ENCODE measurements at places on chromosomes 2 and 18.

GRCh38 chr2:10079870-10080535 is at the start of gene CYS1:
Gene CYS1, minus strand, starts transcription at chr2:10080411. Its CDS starts 188 bp downstream, at chr2:10080223.
- no peak for DNase-seq

DNA sequence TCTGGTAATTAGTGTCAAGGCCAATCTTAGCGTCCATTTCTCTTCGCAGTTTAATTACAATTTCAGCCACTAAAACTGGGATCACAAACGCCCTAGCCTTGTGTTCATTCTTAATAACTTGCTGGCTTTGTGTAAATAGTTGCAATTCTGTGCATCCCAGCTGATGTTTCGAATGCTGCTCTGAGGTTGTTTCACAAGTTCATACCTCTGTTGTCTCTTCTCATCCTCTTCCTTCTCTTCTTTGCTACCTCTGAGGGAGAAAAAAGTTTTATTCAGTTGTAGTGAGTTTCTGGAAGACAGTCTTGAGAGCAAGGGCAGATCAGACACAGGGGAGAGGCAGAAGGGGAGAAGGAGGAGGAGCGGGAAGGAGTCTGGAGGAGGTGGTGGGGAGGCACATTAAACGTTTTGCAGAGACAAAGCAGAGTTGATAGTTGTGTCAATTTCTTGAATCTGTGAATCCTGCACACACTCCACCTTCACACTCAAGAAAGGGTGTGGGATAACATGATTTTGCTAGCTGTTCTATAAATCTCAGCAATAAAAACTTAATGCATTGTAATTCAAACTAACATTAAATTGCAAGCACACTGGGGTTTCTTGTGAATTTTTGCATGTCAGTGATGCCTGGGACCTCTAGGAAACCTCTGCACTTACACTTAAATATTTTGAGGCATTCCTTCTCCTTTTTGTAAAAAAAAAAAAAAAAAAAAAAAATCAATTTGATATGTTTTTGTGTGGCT is 6.8 kb downstream of the MEIS1 start:
- no peak for DNase-seq

GRCh38 chr2:176872406-176872805 is 340.2 kb upstream of the HNRNPA3 start:
- DNase-seq: no peak

DNA sequence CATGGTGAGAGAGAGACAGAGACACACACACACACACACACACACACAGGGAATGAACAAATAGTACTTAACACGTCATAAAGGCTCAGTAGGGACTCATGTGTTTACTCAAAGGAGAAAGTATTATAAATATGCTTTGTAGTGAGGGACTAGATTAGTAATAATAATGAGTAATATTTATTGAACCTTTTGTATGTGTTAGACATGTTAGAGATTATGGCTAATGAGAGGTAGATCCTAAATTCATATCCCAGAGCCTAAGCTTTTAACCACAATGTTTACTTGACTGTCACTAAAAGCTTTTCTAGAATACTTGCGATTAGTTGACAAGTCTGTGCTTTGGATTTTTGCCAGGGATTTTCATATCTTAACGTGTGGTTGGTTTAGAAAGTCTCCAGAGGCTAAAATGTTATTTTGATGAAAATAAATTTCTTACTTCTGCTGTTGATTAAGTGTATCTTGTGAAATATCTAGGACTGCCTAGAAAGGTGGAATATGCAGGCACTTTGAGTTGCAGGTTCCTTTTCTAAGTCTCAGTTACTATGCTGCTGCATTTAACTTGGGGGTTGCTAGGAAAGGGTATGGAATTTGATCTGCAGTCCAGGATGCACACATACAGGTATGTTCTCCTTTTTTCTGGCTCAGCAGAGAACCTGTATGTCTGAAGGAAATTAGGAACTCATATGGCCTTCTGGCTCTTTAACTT is 64.5 kb downstream of the UBR3 start:
- peak; percentile 84 for DNase-seq

- DNase-seq: no peak
Measured at GRCh38 chr2:15385184-15385583, 175.9 kb downstream of the NBAS start.

DNA sequence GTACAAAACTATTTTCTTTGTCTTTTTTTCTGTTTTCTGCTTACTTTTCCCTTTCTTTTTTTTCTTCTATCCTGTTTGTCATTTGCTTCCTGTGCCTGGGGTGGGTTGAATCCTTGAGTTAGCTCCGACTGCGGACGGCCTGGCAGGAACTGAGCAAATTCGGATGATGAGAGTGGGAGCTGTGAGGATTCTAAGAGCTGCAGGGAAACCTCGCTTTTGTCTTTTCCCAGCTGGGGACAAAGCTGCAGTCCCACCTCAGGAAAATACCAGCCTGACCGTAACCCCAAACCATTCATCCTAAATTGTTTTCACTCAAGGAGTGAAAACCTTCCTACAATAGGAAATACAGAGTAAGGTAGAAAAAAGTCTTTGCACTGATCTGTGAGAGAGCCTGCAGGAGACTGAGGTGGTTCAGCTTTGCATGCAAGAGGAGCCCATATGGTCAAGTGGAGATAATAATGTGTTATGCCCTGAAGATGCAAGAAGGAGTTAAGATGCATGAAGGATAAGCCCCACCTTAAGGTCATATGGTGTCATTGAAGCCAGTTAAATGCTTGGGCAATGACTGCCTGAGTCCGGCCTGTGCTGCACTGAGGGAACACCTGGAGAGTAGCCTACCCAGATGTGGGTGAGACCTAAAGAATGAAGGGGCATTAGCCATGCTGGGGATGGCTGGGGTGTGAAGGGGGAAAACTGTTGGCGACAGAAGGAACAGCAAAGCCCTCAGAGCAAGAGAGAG is 31.7 kb upstream of the ARL4C start:
- DNase-seq: no peak

DNA sequence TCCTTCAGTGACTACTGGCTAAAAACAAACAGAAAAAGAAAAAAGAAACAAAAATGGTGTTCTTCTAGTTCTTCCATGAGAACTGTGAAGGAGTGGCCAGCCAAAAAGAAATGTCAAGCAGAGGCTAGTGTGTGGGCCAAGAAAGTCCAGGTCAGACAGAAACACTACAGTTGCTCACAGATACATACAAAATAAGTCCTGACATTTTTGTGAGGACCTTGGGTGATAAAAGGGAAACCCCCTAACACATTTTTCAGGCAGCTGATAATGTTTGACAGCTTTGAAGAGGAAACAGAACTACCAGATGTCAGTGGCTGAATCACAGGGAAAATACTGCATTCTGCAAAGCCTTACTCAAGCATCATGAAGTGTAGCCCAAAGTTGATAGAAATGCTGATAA is 28.1 kb downstream of the ARHGAP25 start:
- no peak for DNase-seq

DNA sequence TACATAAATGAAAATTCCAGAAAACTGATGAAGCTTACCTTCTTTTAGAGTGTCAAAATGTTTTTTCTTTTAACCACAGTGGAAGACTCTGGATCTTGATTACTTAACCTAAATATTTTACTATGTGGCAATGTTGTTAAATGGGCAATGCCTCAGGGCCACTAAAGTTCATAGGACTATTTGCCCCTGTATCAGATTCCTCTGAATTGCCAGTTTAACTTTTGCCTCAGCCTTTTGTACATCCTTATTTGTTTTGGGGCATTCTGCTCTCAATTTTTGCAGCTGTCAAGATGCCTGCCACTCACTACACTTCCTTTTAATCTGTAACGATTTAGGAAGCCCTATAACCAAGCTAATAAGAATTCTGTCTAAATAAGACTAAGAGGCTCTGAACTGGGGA is 31.7 kb upstream of the SERTAD2 start:
- no peak for DNase-seq

DNA sequence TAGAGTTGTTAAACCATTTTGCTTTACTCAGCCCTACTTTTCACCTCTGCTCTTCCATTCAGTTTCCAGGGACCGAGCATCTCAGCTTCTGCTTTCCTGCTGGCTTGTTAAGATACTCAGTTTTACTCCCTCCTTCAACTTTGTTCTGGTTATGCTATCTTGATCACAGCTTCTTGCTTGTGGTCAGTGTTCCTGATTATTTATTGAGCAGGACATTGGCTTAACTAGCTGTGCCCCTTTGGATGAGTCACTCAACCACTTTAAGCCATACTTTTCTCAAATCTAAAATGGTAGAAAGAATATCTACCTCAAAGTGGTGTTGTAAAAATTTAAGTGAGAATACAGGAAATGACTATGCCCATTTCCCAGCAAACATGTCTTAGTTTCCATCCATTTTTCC is 124.0 kb downstream of the KYNU start:
- DNase-seq: no peak

DNA sequence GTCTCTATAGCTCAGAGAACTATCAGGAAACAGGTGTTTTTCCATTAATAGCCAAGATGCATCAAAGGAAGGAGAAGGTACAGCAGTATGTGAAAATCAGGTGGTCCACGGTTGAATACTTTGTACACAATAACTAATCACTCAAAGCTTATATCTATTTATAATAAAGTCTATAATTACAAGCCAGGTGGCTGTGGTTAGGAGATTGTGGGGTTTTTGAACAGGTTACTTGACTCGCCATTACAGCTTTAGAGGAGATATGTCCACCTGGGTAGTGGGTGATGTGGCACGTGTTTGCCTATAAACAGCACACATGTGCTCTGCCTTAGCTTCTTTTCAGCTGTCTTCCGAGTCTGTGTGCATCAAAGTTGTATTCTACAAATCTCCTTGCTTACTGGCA is 892.2 kb upstream of the ZEB2 start:
- no peak for DNase-seq

DNA sequence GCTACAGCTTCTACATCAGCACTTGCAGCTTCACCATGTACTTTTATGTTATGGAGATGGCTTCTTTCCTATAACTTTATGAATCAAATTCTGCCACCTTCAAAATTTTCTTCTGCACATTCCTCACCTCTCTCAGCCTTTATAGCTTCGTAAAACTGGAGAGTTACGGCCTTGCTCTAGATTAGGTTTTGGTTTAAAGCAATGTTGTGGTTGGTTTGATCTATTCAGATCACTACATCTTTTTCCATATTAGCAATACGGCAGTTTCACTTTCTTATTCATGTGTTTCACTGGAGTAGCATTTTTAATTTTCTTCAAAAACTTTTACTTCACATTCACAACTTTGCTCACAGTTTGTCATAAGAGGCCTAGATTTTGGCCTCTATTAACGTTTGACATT is 242.9 kb upstream of the GYPC start:
- DNase-seq: no peak

GRCh38 chr18:70220628-70221027 is 15.1 kb upstream of the RTTN start:
- no peak for DNase-seq

DNA sequence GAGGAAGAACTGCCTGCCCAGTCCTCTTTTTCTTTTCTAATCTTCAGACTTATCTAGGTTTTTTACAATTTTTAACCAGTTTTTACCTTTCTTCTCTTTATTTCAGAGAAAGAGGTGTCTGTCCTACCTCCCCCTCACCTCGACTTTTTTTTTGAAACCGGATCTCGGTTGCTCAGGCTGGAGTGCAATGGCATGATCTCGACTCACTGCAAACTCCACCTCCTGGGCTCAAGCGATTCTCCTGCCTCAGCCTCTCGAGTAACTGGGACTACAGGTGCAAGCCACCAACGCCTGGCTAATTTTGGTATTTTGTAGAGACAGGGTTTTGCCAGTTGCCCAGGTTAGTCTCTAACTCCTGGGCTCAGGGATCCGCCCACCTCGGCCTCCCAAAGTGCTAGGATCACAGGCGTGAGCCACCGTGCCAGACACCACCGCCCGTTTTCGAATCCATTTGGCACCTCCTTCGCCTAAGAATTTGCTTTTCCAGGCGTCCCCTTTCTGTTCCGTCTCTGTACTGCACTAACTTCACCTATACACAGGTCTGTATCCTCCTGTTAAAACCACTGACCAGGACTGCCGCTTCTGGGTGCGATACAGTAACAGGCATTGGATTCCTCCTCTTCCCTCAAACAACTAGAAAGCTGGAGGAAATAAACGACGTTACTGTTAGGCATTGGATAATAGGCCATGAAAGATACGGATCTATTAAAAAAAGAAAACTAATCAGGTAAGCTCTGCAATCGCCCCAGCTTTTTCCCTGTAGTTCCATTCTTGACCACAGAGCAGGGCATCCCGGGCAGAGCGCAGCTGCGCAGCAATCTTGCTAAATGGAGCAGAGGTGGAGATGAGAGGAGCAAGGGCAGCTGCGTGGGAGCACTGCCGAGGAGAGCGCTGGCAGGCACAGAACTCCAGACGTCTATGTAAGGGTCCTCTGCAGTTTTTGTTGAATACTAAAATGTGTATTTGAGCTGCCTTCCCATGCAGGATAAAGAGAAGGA is 69.9 kb downstream of the ZC3H6 start:
- DNase-seq: no peak

GRCh38 chr18:77373730-77374445 is 124.2 kb downstream of the GALR1 start:
- DNase-seq: no peak

DNA sequence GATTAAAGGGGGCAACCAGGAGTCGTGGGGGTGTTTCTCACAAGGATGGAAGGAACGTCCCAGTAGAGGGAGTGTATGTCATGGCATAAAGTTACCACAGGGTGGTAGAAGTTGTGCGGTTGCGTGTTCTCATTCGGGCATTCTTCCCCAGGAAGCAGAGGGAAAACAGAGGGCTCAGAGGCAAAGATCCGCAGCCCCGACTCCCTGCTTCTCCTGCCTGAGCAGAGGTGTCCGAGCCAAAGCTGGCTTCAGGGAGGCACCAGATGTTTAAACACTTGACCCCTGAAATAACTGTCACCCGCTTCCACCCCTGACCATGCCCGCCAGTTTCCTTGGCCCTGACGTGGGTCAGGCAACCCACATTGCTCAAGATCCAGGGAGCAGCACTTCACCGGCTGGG is 83.7 kb downstream of the EN1 start:
- no peak for DNase-seq

GRCh38 chr2:98552499-98553179 is 55.7 kb downstream of the COA5 start:
- DNase-seq: no peak
